ENCODE measurements at places on chromosomes 7 and 10. TPM values are rescaled to one million over a fixed set of nuclear protein-coding genes. Genes with fewer than 3 reads are reported as not detected.
A peak's percentile ranks its signal among the peaks of the same experiment; 100 is the strongest.

Gene GET4
- 50.6 TPM for total RNA-seq

Gene CPN1
- total RNA-seq = not detected

Gene ZNF467
- 1.1 TPM for total RNA-seq

Gene CHAT
- total RNA-seq = not detected

Gene GNAT3
- total RNA-seq = not detected

Gene TAS2R3
- total RNA-seq = 0.08 TPM

Gene ERV3-1
- 5.6 TPM for total RNA-seq

Gene OGDHL
- 0.37 TPM for total RNA-seq

Gene OR2A5
- total RNA-seq = not detected

Gene CPA4
- 22.7 TPM for total RNA-seq

Gene C10orf105
- total RNA-seq = not detected

Gene CCDC71L
- total RNA-seq = 26.6 TPM

Gene TUBGCP2
- 54.5 TPM for total RNA-seq

Gene CCL26
- total RNA-seq = 18.3 TPM

Gene PARD3
- total RNA-seq = 18.3 TPM

Gene IL2RA
- total RNA-seq = not detected

Gene ABCB1
- total RNA-seq = 12.4 TPM

Gene SOSTDC1
- total RNA-seq = 5.7 TPM

Gene FFAR4
- not detected for total RNA-seq

DNA sequence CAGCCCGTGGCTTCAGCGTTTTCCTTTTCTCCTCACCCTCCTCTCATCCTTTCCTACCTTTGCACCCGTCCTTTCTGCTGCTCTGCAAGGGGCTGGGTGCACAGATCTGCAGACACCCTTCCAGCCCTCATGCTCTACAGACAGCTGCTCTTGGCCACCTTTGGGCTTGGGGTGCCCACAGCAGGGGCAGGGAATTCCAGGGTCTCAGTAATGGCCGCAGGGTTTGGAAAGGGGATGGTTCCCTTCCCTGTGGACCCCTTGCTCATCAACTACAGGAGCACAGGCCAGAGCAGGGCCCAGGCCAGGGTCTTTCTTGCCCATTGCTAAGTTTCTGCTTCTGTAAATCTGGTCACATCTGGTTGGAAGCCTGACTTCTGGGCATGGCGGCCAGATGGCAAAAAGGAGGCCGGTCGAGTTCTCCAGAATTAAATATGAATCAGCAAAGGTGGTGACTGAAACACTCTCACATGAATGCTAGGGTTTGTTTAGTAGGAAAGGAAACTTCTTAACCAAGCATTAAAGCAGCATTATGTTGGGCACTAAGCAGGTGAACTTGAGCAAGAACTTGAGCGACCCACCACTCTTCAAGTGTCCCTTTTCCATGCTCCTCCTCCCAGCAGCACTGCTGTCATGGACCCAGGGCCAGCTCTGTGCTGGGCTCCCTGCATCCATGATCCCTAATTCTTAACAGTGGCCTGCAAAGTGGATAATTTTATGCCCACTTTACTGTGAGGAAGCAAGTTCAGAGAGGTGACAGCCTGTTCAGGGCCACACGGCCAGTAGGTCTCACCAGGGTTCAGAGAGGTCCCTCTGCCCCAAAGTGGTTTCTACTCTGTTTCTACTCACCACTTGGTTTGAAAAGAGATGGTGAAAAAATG, 1.5 kb downstream of the ECHDC3 start:
- no peak for DNase-seq

GRCh38 chr10:101287183-101287996, 58.1 kb upstream of the LBX1 start:
- no peak for DNase-seq

DNA sequence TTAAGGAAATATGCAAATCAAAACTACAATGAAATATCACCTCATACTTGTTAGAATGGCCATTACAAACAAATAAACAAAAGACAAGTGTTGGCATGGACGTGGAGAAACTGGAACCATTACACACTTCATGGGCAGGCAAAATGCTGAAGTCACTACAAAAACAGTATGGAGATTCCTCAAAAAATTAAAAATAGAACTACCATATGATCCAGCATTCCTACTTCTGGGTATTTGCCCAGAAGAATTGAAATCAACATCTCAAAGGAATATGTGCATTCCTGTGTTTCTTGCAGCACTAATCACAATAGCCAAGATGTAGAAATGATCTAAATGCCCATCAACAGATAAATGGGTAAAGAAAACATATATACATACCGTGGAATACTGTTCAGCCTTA, 83.6 kb downstream of the NRCAM start:
- DNase-seq = no peak

DNA sequence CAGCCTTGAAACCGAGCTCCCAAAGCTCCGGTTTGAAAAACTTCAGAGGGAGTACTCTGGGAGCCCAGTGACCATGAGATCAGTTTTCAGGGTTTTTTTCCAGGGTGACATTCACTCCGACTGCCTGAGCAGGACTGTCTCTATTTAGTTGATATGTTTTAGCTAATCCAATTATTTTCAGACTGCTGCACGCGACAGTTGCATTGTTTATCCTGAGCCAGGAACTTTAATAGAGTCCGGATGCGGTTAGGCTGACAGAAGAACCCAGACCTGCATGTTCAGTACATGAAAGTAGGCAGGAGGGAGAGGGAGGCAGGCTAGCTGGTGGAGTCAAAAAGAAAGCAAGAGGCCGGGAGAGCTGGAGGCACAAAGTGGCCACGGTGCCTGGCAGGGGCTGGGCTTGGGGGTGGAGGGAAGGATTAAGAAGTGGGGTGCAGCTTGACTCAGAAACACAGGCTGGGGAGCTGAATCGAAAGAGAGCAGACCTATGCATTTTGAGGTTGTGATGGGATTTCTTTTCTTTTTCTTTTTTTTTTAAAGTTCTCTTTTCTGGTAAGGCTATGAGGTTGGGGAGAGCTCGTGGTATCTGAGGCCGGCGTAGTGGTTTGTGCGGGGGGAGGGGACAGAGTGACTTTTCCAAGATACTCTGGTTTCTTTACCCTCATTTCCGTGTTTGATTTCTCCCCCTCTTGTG, 5.7 kb downstream of the GATA3 start:
- DNase-seq = peak; percentile 80

DNA sequence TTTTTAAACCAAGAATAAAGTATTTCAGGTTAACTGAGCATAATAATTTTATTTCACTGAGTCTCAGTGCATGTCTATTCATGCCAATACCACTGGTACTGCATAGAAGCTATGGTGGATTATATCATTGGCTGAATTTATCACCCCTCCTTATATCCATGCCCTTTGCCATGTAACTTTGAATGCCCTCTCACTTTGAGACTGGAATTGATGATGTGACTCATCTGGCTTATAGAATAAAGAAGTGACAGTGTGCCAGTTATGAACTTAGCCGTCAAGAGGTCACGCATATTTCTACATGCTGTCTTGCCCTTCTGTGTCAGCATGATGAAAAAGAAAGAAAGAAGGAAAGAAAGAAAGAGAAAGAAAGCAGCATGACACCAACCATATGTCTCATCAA, 20.7 kb upstream of the ABLIM1 start:
- DNase-seq = no peak

DNA sequence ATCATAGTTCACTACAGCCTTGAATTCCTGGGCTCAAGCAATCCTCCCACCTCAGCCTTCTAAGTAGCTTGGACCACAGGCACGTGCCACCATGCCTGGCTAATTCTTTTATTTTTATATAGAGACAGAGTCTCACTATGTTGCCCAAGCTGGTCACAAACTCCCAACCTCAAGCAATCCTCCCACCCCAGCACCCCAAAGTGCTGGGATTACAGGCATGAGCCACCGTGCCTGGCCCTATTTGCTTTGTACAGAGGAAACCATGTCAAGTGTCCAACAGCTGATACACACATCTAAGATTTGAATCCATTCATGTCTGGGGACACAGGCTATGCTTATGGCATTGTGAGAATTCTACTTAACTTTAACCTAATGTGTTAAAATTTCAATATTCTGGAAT, 29.9 kb upstream of the MPP7 start:
- DNase-seq = no peak

- DNase-seq = no peak
Observed at GRCh38 chr10:130931256-130931655, 380.3 kb downstream of the TCERG1L start.

- no peak for DNase-seq
Observed at GRCh38 chr10:101848408-101848807, 4.8 kb upstream of the KCNIP2 start.

- DNase-seq = no peak
Observed at GRCh38 chr7:45578022-45578421, 3.9 kb downstream of the ADCY1 start.

DNA sequence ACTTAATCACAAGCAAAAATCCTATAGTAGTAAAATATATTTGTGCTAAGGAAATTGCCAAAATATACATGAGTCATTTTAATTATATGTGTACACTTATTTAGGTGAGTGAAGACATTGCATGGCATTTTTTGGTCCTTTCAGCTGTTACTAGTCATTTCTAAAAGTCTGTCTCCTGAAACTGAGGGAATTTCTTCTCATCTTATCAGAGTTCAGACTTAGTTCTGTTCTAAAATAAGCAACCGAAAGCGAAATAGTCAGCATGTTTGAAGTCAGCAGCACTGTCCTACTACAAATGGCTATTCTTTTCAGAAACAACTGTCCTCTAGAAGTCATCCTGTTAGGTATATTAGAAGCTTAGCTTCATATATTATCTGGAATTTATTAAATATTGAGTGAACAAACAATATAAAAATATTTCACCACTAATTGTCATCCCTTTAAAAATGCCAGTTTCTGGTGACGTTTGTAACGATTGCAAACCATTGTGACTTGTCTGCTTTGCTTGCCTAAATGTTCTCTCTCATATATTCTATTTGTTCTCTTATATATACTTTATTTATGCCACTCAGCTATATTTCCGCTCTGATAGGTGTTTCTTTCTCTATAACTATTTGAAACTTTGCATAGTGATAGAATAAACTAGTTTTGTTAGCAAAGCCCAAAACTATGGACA, 227.4 kb upstream of the KAT6B start:
- DNase-seq = no peak

- DNase-seq = no peak
Observed at GRCh38 chr7:106089647-106090046, 22.5 kb downstream of the SYPL1 start.

GRCh38 chr10:44045020-44045419, 339.9 kb downstream of the CXCL12 start:
- peak; percentile 33 for DNase-seq

- DNase-seq = no peak
Observed at GRCh38 chr7:95095966-95096540, 188.7 kb downstream of the PPP1R9A start.

DNA sequence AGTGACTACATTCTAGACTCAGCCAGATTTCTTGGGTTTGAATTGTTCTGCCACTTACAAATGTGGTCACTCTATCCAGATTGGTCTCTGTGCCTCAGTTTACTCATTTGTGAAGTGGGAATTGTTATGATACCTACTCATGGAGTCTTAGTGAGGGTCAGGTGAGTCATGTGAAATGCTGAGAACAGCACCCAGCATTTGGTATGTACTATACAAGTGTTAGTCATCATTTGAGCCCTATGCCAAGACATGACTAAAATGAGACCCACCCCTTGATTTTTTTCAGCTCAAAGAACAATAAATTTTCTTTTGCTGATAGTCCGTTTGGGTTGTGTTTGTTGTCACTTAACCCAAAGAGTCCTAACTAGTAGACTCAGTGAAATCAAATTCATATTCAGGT, 92.8 kb downstream of the CHN2 start:
- peak; percentile 84 for DNase-seq

DNA sequence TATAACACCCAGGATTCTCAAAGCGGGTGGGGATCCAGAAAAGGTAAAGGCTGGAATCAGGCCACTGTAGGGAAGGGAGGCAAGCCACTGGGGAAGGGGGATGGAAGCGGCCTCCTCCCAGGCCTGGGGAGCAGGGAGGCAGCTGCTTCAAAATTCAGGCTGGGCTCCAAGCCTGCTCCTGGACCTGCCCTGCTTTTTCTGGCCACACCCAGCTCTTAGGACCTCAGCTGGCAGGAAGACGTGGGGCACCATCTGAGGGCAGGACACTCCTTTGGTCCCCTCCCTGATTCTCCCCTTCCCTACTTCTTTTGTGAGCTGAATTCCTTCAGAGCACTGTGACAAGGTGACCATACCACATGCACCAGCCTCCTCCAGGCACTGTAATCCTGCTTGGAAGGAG, 4.6 kb upstream of the LBX1 start:
- no peak for DNase-seq

DNA sequence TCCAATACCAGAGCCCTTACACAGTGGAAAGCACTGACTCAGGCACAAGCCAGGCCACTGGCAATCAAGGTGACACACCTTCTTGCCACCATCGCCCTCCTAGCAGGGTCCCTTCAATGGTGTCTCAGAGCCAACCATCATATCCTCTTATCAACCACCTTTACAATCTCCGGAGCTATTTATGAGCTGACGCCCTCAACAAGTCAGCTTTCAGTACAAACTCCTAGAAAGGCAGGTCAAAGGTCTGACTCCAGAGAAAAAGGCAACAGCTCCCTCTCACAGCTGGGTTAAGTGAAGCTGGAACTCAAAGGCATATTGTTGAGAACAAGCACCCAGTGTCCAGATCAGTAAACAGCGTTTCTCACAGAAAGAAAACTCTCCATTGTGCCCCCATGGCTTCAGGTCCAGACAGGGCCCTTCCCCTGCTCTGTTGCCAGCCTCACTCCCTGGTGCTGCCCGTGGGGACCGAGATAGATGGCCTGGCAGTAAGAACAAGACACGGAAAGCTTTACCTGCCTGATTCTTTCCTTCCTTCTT, 2.4 kb downstream of the ZNF3 start:
- DNase-seq = no peak

GRCh38 chr10:3786295-3787015, 1.4 kb upstream of the KLF6 start:
- no peak for DNase-seq

DNA sequence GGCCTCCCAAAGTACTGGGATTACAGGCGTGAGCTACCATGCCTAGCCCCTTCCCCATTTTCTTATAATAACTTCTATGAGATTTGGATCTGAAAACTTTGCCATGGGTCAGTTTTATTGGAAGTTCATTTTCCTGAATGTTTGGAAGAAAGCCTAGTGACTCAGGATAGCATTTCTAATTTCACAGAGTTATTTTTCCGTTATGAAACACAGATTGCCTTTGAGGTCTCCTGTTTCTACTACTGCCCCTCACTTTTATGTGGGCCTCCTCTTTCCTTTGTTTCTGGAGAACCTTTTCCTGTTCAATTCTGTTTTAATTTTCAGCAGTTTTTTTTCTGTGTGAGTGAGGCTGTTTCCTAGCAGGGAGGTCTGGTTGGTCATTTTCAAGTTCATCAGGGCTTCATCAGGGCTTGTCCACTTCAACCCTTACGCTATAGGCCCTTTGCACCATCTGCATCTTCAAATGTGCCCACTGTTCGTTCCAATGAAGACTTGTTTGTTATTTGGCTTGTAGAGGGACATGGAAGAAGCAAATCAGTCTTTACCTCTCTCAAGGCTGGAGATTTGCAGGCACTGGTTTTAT, 58.7 kb downstream of the BMPR1A start:
- DNase-seq = no peak

- no peak for DNase-seq
Observed at GRCh38 chr7:102101926-102102325, 184.7 kb upstream of the SH2B2 start.

All from H4 (cell line).